ENCODE measurements at places on chromosomes 4 and X.

GRCh38 chrX:69123481-69123880 is 41.8 kb downstream of the PJA1 start:
- DNase-seq, result no peak

GRCh38 chrX:21156632-21157031 is 217.6 kb upstream of the CNKSR2 start:
- no peak for DNase-seq

DNA sequence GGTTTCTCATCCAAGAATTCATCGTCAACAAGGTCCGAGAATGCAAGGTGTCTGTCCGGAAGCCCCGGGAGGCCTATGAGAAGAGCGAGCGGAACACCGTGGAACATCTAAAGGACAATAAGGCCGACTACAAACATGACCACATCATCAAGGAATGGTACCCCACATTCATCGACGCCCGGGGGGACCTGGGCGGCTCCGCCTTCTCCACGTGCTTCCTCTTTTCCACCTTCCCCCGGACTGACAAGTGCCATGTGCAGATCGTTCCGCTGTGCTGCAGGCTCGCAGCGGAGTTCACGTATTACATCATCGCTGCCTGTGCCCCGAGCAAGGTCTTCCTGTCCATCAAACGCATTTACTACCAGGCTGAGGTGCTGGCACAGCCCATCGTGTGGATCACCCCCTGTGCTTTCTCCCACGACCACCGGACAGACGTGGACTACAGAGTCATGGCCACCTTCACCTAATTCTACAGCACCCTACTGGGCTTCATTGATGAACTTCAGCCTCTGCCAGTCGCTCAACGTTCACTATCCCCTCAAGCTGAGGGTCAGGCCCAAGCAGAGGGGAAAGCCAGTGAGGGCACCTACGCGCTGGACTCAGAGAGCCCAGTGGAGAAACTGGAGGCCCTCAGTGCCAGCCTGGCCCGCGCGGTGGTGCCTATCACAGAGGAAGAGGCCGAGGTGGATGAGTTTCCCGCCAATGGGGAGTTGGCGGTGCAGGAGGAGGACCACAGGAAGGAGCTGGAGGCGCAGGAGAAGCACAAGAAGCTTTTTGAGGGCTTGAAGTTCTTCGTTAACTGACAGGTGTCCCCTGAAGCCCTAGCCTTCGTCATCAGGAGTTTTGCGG is 125.9 kb upstream of the PABPC4L start:
- DNase-seq, result no peak

DNA sequence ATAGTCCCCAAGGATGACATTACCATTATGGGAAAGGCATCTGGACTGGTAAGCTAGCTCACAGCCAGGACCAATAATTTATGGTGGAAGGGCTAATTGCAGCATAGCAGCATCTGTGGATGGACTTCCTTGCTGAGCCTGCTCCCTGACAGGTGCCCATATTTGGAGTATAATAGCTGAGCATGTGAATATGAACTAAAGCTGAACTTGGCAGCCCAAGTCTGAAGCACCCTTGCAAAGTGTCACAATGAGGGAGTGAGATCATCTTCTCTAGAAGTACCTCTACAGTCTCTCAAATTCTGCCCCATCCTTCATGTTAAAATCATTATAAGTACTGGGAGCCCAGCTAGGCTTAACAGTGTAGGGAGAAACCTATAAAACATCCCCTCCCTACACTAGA is 128.2 kb upstream of the INPP4B start:
- DNase-seq, result no peak

- DNase-seq, result no peak
These were observed 725.7 kb downstream of the FSTL5 start for GRCh38 chr4:161438096-161438495.

DNA sequence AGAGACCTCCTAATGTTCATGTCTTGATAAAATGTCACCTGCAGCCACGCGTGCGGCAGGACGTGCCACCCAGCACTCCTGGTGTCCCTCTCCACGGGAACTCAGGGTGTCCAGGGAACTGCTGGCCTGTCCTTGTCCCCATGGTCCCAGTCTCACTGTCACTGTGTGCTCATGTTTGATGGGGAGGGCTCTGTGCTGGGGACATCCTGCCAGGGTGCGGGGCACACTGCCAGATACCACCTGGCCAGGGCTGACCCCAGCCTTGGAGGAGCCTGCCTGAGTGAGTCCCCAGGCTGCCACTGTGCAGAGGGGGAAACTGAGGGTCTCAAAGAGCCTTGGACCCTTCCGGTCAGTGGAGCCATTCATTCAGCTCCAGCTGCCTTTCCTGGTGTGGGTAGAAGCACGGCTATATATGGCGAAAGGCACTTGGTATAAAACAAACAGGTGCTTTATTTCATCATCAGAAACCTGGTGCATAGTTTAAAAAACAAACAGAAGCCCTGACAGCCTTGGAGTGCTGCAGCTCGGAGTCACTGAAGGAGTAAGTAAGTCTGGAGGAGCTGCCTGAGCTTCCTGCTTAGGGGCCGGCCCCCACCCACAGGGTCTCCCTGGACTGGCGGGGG is 33.0 kb downstream of the NOP14 start:
- no peak for DNase-seq

DNA sequence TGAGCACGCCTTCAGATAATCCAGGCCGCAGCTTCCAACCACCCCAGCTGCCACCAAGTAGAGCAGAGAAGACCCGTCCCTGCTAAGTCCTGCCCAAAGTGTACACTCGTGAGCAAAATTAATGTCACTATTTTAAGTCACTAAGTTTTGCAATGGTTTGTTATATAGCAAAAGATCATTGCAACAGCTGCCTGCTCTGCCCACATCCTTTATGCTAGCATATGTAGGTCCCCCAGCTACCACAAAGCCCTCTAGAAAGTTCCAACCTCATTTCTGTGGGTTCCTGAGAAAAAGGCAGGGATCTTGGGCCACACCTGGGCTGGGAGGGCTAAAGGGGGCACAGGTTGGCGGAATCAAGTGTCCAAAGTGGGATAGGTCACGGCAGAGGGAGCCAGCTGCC is 346.9 kb downstream of the BCOR start:
- no peak for DNase-seq

- no peak for DNase-seq
These were observed 172.1 kb downstream of the AFF2 start for GRCh38 chrX:148672517-148672916.

DNA sequence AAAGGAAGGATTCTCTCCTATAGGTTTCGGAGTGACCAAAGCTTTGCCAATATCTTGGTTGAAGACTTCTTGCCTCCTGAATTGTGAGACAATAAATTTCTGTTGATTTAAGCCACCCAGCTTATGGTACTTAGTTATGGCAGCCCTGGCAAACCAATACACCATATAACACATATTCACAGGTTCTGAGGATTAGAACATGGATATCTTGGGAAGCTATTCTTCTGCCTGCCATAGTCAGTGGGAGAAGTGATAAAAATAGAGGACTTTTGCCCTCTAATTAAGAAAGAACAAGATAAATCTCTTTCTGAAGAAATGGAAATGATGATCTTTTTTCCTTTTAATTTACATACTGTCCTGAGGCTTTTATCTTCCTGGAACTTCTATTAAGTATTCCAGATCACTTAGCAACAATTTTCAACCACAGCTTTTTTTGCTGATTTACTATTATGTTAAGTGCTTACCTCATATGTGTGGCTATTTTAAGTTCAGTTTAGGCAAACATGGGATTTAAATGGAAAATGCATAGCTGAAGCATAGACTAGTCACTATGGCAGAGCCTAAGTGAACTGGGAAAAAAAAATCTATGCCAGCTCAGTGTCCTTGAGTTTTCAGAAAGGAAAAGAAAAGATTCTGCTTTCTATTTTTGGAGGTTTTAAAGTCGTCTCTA is 381.7 kb downstream of the STPG2 start:
- DNase-seq, result no peak

- DNase-seq, result no peak
These were observed 266.0 kb downstream of the CCSER1 start for GRCh38 chr4:90393215-90393614.

DNA sequence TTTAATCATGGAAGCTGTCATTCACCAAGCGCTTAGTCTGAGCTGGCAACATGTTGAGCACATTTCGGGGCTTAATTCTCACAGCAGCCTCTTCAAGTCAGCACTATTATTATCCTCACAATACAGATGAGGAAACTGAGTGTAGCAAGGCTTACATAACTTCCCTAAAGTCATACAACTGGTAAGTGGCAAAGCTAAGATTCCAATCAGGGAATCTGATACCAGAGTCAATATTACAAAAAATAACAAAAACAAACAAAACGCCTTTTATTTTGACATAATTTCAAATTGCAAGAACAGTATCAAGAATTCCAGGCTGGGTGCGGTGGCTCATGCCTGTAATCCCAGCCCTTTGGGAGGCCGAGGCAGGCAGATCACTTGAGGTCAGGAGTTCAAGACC is 120.4 kb upstream of the DUSP21 start:
- no peak for DNase-seq

DNA sequence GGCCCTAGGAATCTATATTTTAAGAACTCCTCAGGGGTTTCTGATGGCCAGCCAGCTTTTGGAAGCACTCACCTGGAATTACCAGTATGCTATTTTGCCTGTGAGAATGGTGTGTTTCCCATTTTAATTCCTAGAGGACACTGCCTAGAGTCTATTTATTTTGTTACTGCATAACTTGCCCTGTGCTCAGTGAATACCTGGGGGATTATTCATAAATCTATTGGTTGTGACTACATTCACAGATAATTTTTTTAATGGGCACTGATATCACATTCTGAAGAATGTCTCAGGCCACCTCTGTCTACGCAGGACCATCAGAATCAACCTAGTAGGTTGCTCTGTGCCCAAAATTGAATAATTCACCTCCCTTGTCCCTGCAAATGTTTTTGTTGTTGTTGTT is 6.7 kb downstream of the ARL13A start:
- DNase-seq, result no peak

DNA sequence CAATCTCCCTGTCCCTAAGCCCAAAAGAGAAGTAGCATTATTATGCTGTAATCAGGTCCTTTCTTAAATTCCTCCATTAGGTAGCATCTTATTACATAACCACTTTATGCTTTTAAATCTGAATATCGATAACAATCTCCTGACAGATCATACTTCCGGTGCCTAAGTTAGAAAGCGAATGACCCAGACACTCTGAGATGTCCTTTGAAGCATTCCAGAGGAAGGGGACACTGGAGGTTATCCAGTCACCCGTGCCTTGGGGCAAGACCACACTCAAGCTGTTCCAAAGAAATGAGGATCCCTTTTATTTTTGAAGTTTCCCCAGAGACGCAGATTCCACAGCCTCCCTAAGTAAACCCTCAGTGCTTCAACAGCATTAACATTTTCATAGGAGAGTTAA is 125.7 kb downstream of the PALLD start:
- no peak for DNase-seq

- DNase-seq, result no peak
These were observed 12.9 kb upstream of the BMP2K start for GRCh38 chr4:78763251-78763650.

DNA sequence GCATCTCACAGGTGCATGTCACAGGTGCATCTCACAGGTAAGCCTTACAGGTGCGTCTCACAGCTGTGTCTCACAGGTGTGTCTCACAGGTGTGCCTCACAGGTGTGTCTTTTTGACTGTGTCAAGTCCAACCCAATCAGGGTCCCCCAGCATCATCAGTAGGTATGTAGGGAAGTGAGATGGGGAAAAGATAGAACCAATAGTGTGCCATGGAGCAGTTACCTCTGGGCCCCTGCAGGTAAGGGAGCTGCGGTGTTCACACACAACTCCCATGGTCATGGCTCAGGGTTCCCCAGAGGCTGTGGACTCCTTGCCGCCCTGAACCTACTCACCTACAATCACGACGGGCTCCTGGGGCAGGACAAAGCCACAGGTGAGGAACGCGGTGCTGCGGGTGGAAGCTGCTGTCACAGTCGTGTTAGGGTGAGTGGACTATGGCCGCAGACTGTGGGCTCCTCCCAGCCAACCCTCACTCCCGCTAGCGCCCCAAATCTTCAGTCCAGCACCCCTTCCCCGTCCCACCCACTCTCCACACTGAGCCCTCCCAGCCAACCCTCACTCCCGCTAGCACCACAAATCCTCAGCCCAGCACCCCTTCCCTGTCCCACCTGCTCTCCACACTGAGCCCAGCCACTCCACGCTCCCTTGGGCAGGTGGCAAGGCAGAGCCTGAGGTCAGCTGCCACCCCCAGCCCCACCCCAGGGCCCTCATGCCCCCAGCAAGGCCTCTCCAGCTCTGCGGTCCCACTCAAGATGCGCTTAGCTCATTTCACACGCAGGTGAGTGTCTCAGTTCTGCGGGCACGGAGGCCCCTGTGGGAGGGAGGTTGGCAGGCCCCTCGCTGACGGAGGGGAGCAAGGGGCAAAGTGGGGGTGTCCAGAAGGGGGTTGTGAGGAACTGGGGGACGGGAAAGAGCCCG is 2.1 kb upstream of the PDE6B start:
- DNase-seq, result no peak

- DNase-seq, result no peak
These were observed 156.5 kb downstream of the WDFY3 start for GRCh38 chr4:84809946-84810345.

- no peak for DNase-seq
These were observed 768.8 kb downstream of the STPG2 start for GRCh38 chr4:97374526-97374925.

DNA sequence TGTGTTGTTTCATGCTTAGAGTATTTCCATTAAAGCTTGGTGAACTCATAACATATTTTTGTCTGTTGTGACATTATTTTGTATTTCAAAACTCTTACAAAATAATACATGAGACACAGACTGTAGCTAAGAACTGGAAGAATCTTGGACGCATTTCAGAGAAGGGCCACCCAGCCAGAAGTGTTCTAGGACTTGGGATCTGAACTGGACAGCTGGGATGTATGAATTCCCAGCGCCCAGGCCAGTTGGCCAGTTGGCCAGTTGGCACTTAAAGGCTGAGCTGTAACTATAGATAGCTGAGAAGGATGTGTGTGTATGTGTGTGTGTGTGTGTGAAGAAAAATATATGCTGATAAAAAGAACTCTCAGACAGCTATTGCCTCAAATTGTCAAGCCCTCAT is 193.4 kb upstream of the GPR101 start:
- DNase-seq, result no peak

DNA sequence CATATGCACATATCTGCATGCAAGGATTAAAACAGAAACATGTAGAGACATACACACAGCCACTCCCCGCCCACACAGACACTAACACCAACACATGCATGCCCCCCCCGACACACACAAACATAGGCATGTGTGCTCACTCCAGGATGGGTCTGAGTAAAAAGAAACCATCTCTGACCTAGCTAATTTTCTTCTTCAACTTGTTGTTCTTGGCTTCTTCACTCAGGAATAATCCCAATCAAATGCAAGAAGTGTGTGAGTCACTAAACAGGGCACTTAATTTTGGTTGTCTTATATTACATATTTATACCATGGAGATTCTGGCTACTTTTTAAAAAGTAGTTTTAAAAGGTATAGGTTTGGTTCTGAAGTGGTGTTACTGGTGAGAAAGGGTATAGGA is 28.3 kb downstream of the ENOX2 start:
- DNase-seq, result no peak

All from NCI-H1048 (cell line).